Calu3 (cell line): ENCODE measurements at places on chromosomes 16 and 17. TPM values are rescaled to one million over a fixed set of nuclear protein-coding genes. Genes with fewer than 3 reads are reported as not detected.

The RCVRN gene
- not detected in 2 replicates for total RNA-seq

DNA sequence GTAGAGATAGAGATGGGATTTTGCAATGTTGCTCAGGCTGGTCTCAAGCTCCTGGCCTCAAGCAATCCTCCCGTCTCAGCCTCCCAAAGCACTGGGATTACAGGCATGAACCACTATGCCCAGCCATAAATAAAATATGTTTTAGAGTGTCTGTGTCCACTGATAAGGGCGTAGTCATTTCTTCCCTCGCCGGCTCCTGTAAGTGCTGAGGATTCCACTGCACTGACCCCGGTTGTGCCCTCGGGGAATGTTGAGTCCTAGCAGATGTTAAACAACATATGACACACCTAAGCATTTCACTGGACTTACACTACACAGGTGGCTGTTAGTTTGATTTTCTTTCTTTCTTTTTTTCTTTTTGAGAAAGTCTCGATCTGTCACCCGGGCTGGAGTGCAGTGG lies 5.6 kb upstream of the SHMT1 start:
- no peak for DNase-seq

DNA sequence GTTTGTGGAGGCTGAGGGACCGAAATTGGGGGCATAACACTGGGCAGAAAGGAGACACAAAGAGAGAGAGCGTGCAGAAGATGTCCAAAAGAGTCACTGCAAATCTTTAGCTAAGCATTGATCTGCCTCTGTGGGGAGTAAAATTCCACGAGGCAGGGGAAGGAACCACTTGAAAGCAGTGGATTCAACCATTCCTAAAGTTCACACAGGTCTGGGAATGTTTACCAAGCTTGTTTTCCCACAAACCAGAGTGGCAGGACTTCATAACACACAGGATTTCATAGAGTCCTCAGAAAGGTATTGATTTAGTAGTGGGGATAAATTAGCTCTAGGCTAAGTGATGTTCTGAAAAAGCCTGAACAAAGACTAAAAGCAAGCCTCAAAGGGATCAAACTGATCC lies 66.1 kb upstream of the RPL38 start:
- no peak for DNase-seq

The PIRT gene
- total RNA-seq = not detected in 2 replicates

DNA sequence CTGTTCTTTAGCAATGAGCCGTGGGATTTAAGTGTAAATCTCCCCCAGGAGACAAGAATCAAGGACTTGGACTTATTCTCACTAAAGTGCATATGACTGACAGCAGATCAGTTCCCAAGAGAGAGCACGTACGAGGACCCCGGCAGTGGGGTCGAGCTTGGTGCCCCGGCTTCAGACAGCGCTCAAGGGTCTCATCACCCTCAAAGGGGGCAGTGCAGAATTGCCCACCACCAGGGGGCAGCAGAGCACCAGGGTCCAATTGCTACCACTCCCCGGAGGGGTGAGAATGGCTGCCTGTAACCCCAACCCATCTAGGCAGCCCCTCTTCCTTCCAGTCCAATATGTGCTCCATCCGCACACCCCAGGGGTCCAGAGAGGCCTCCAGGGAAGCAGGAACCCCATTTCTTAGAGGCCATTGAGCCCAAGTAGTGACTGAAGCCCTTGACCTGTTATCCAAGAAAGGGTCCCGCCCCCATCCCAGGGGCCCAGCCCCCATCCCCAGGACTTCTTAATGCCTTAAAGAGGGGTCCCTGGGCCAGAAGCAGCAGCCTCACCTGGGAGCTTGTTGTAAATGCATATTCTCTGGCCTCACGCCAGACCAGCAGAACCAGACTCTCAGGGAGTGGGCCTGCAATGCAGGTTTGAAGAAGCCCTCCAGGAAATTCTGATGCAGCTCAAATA lies 86.1 kb downstream of the ZDHHC7 start:
- DNase-seq = peak; percentile 84

- no peak for DNase-seq
These were observed 196.6 kb downstream of the ZNF423 start for GRCh38 chr16:49659356-49659755.

- no peak for DNase-seq
These were observed 92.3 kb upstream of the TMEM97 start for GRCh38 chr17:28226563-28227315.

DNA sequence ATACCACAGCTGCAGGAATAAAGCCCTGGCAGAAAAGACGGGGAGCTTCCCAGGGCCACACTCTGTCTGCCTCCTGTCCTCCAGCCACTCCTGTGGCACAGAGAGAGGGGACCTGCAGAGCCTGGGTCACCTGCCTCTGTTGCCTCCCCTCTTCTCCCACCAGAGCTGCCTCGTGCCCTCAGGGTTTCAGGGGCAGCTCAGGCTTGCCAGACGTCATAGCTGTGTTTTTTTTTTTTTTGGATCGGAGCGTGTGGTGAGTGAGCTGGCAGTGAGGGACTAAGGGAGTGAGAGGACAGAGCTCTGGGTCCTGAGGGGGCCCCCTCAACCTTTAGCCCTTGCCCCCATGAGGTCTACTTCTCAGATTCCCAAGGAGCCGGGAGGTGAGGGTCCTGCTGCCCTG lies 2.1 kb downstream of the PIK3R6 start:
- DNase-seq = no peak

- DNase-seq = no peak
These were observed 14.0 kb upstream of the RNF135 start for GRCh38 chr17:30956764-30957374.

DNA sequence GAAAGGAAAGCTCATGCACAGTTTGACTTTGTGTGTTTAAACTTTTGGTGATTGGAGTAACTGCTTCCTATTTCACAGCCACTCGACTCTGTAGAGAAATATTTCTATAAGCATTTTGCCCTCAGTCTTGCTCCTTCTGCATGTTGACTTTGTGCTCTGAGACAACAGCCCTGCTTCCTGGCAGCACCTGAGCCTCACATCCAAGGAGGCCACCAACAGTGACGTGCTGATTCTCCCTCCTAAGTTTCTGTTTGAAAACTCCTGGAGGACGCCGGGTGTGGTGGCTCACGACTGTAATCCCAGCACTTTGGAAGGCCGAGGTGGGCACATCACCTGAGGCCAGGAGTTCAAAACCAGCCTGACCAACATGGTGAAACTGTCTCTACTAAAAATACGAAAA lies 23.9 kb upstream of the WSB1 start:
- DNase-seq = no peak

- no peak for DNase-seq
These were observed 26.2 kb upstream of the WFDC1 start for GRCh38 chr16:84268291-84269040.

GRCh38 chr17:13542636-13543035 lies 59.1 kb downstream of the HS3ST3A1 start:
- DNase-seq = no peak
